CD4-positive, alpha-beta T cell treated with Interleukin-12 subunit alpha and Interleukin-12 subunit beta, for 1 hour (primary cell): ENCODE measurements at places on chromosomes 1 and 21.

DNA sequence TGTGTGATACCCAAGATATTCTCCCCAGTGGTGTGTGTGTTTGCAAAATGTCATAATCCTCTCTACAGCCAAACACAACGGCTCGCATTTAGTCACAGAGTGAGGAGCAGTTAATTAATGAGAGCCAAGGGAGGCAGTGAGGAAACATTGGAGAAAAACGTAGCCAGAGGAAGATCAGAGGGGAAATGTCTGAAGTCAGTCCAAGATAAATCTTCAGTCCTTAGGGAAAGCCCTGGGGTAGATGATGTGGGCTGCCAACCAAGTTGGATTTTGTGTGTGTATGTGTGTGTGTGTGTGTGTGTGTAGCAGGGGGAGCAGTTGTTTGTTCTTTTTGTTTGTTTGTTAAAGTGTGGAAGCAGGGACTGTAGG is 201.0 kb upstream of the PTBP2 start:
- no peak for DNase-seq

DNA sequence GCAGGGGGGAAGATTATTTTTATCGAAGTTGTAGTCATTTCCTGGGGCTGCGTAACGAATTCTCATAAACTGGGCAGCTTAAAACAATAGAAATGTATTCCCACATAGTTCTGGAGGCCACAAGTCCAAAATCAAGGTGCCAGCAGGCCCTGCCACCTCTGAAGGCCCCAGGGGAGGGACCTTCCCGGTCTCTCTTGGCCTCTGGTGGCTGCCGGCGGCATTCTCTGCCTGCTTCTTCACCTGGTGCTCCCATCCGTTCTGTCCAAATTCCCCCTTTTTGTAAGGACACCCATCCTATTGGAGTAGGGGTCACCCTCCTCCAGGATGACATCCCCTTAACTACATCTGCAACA is 92.8 kb downstream of the PDE9A start:
- DNase-seq = no peak

GRCh38 chr21:37669249-37669648 is 247.0 kb downstream of the KCNJ6 start:
- no peak for DNase-seq

- no peak for DNase-seq
These were observed 1531.5 kb upstream of the B3GALT2 start for GRCh38 chr1:194717941-194718340.

GRCh38 chr1:17603091-17603841 is 63.8 kb downstream of the ARHGEF10L start:
- DNase-seq = peak; percentile 16

GRCh38 chr1:73327180-73327793 is 870.7 kb downstream of the LRRIQ3 start:
- no peak for DNase-seq

- no peak for DNase-seq
These were observed 11.5 kb upstream of the VASH2 start for GRCh38 chr1:212938846-212939245.

- no peak for DNase-seq
These were observed 430.1 kb downstream of the KCNT2 start for GRCh38 chr1:196178083-196178635.

DNA sequence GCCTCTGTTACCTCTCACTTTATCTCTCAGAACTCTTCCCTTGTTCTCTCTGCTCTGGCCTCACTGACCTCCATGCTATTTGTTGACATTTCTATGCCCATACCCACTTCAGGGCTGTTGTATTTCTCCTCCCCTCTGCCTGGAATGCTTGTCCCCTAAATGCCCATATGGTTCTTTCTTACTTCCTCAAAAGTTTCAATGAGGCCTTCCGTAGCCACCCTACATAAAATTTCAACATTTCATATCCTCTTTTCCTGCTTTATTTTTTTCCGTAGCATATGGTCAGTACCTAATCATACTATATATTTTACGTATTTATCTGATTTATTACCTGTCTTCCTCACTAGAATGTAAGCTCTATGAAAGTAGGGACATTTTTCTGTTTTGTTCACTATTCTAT is 47.1 kb upstream of the ZYG11A start:
- no peak for DNase-seq

DNA sequence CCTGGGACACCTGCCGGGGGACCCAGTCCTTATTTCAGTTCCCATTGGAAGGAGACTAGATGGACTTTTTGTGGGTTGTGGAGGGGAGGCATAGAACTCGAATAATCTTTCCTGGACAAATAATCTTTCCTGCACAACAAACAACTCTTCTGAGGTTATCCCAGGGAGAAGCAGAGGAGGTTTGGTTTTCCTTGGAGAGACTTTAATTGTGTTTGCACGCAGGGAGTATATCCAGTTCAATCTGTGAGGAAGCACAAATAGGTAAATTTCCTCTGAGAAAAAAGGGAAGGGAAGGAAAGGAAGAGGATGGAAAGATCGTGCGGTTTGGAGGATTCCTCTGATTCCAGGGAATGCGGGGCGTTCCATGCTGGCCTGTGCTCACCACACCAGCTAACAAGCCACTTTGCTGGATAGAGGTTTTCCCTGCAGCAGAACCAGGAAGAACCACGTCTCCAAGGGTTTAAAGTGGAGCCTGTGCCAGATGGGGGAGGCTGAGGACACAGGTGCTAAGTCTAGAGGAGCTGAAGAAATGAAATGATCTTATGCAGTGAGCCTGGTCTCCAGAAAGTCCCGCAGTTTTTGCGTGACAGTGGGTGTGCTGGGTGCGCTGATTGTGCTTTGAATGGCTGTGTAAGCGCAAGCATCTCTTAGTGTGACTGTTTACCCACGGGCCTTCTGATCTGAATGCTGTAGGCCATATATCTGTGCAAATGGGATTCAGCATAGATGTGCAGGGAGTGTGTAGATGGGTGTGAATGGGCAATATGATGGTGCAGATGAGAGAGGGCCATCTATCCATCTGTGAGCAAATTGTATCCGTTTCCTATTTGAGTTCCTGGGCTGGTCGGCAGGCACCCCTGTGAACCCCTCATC is 7.6 kb downstream of the PAX7 start:
- DNase-seq = no peak

GRCh38 chr1:212463565-212464285 is 31.0 kb downstream of the NENF start:
- DNase-seq = no peak

- DNase-seq = no peak
These were observed 7.7 kb downstream of the UBR4 start for GRCh38 chr1:19202396-19202795.

DNA sequence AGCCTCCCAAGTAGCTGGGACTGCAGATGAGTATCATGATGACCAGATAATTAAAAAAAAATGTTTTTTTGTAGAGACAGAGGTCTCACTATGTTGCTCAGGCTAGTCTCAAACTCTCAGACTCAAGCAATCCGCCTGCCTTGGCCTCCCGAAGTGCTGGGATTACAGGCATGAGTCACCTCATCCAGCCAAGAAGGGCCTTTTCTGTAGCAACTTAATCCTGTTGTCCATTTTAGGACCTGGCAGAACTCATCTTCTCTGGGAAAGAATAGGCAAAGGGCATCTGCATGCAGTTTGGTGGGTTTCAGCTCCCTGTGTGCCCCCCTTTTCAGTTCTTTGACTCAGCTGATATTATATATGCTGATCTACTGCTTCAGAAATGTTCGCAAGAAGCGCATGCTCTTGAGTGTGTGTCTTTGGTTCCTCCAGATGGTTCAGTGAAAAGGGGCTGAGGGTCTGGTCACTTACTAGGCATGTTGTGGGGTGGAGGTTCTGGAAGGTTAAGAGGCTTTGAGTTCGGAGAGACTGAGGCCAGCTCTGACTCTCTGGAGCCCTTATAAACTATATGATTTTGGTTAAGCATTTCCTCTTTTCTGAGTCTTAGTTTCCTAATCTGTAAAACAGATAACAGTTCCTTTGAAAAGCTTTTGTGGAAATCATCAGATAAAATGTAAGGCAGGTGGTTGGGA is 19.4 kb upstream of the SRSF4 start:
- no peak for DNase-seq

DNA sequence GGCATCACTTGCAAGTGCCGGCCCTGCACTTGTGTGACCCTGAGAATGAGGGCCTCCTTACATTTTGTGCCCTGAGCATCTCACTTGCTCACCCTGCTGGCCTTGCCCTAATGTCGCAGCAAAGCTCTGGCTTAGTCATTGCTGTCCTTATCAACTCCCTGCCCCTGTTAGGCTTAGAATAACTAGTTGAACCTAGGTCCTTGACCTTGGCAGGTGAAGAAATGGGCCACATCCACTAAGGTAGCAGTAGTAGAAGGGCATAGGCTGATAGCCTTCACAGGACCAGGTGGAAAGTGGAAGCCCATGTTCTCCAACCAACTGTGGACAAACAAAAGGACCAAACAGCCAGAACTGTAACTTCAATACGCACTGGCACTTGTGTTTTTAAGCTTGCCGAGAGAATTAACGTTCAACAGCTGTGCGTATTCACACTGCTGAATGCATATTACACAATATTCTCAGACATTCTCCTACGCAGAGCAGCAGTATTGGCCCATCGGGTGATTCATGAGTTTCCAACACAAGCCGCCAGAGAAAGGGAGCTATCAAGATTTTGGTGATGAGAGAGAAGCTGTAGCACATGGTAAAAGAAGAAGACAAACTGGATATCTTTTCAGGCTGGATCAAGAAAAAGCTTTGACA is 27.7 kb upstream of the PTGFRN start:
- DNase-seq = peak; percentile 23

DNA sequence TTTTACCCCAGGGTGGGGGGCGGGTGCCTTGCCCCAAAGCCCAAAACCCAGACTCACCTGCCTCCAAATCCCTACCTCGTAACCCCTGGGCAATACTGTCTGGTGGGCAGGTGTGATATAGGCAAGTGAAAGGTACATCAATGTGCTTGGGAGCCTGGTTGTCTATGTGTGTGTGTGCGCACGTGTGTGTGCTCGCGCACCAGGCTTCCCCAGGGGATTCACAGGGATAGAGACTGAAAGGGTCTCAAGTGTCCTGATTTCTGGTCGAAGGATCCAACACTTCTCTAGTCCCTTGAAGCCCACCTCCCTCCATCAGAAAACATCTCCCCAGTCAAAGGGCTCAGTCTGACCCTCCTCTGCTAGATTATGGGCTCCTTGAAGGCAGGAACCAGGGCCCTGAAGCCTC is 28.9 kb upstream of the EPB41 start:
- no peak for DNase-seq

- no peak for DNase-seq
These were observed 4.7 kb downstream of the MYSM1 start for GRCh38 chr1:58695206-58695605.

DNA sequence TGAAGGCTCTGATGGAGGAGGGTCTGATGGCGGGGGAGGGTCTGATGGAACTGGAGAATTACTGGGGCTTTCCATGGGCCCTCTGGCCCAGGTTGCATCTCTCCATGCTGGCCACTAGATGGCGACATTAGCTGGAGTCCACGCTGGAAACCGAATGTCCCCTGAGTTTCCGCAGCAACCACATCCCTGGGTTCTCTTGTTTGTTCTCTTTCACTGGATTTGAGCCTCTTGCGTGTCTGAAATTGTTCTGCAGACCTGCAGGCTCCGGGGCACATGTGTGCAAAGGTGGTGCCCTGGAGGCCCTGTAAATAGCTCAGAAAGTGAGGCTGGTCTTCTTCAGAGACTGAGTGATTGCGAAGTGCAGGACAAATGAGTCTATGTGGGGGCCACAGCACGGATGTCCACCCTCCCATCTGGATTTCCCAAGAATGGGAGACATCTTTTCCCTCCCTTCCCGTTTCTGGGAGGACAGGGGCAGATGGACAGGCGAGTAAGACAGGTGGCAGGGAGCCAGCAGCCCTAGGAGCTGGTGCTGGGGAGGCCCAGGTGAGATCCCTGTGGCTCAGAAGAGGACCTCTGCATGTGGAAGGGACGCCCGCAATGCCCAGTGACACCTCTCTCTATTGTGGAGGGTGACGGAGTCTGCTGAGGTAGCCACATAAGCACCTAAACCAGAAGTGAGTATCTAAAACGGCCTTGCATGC is 73.2 kb upstream of the ABCG1 start:
- DNase-seq = peak; percentile 75

GRCh38 chr1:86068841-86069756 is 87.5 kb downstream of the COL24A1 start:
- DNase-seq = no peak

DNA sequence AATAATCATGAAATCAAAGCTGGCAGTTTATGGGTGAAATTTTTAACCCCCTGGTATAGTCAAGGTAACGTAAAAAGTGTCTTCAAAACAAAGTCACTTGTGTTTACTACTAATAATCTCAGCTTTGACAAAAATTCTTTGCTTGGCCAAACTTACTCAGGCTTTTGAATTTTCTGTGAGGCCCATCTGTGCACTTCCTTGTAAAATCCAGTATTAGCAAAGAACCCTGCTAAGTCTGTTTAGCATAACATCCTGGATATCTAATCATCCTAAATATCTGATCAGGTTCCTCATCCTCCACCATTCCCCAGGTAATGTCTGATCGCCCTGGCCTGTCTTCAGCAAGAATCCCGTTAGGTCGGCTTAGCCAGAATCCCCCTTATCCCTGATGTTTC is 3.0 kb downstream of the LYST start:
- no peak for DNase-seq

DNA sequence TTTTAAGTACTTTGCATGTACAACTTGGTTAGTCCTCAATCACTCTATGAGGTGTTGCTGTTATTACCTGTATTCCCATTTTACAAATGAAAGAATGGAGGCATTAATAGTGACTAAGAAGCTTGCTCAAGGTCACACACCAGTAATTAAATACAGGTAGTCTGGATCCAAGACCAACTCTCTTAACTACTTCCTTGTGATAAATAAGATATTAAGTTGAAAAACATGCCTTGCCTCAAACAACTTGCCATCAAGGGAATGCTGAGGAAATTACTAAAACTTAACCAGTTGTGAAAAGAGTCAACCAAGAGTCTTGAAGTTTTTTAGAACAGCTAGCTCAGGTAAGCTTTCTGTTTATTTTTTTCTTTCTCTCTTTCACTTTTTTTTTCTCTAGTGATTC is 21.0 kb upstream of the LAMC1 start:
- DNase-seq = no peak

DNA sequence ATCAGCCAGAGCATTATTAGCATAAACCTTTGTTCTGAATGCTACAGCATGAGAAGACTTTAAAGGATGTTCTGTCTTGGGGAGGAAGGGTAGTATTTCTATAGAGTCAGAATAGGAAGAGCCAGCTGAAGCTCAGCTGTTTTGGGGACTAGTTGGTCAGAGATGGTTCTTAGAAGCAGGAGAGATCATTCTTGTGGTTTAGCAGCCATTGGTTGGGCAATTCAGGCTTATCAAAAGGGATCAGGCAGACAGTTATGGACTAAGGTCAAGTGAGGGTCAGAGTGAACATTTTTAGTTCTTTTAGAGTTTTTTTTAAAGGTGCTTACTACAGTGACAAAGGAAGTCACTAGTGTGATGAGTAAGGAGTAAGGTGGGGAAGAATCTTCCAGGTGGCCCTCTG is 245.5 kb downstream of the RPS6KC1 start:
- no peak for DNase-seq

GRCh38 chr1:89525169-89525855 is 683 bp downstream of the LRRC8B start:
- peak; percentile 48 for DNase-seq

- DNase-seq = no peak
These were observed 32.4 kb upstream of the MYSM1 start for GRCh38 chr1:58732087-58732775.

GRCh38 chr1:12040457-12041051 is 21.3 kb downstream of the MIIP start:
- DNase-seq = no peak
